ENCODE measurements at places on chromosomes 11 and 22.

- DNase-seq = no peak
These were observed 27.6 kb upstream of the SIK2 start for GRCh38 chr11:111574373-111575225.

- DNase-seq = peak; percentile 50
These were observed 77.3 kb downstream of the SCN3B start for GRCh38 chr11:123577081-123577598.

DNA sequence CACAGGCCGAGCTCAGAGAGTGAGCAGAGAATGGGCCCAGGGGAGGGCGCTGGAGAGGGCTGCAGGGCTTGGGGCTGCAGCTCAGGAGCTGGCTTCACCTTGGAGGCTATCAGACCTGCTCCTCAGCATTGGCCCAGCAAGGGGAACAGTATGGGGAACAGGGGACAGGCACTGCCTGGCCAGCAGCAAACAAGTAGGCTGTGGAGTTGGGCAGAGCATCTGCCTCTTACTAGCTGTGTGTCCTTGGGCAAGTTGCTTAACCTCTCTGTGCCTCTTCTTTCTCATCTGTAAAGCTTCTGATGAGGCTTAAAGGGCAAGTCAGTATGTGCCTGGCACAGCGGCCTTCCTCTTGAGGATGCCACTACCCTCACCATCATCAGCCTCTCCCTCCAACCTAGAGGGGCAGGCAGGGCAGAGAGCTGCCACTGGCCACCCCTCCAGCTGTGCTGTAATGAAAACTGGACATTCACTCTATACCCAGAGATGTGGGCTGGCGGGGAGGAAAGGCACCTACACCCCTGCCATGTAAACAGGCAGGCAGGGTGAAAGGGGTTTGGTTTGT, 7.5 kb upstream of the CDKN1C start:
- DNase-seq = no peak

- no peak for DNase-seq
These were observed 6.6 kb downstream of the HOATZ start for GRCh38 chr11:111521135-111521534.

GRCh38 chr11:13126430-13126829, 117.3 kb downstream of the RASSF10 start:
- DNase-seq = no peak

DNA sequence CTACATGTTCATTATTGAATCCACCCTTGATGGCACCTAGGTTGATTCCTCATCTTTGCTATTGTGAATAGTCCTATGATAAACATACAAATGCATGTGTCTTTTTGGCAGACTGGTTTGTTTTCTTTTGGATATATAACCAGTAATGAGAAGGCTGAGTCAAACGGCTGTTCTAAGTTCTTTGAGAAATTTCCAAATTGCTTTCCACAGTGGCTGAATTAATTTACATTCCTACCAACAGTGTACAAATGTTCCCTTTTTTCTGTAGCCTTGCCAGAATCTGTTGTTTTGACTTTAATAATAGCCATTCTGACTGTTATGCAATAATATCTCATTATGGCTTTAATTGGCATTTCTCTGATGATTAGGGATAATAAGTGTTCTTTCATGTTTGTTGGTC, 184.9 kb downstream of the CASP12 start:
- DNase-seq = no peak

- DNase-seq = no peak
These were observed 166.8 kb downstream of the TEAD1 start for GRCh38 chr11:12840871-12841660.

DNA sequence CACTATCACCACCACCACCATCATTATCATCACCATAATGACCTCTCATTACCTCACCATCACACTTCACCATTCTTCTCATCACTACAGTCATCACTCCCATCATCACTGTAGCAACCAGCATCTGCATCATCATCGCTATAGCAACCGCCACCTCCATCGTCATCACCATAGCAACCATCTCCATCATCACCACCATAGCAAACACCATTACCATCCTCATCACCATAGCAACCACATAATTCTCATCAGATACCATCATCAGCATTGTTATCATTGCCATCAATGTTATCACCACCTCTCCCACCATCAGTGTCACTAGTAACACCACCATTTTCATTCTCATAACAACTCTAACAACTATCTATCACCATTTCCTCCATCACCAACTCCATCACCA, 23.1 kb upstream of the CD82 start:
- DNase-seq = no peak

DNA sequence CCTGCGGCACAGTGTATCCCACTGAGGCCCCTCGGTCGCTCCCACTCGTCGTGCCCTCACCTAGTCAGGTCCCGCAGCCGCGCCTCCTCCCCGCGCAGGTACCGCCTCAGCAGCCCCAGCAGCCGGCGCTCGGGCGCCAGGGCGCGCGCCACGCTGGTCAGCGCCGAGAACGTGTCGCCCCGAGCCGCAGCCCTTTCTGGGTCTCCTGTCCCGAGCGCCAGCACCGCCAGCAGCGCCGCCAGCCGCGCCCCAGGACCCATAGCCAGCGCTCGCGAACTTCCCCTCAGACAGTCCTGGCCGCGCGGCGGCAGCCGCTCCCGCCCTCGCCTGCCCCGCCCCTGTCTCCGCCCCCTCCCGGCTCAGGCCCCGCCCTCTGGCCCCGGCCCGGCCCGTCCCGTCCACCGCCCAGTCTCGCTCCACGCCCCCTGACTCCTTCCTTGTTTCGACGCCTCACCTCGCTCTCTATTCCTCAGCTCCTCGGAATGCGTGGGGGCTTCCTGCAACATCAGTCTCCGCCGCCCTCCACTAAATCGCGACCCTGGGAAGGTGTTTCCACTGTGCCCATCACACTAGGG, at the start of gene P4HA3:
Gene P4HA3, minus strand, starts transcription at position 289 of the 575 bp plus-strand sequence. Its CDS starts 29 bp downstream, at position 260.
- peak; percentile 16 for DNase-seq

- DNase-seq = no peak
These were observed 174.5 kb upstream of the NTM start for GRCh38 chr11:131195661-131196517.

- DNase-seq = no peak
These were observed 4.9 kb downstream of the OR10A3 start for GRCh38 chr11:7936615-7937014.

DNA sequence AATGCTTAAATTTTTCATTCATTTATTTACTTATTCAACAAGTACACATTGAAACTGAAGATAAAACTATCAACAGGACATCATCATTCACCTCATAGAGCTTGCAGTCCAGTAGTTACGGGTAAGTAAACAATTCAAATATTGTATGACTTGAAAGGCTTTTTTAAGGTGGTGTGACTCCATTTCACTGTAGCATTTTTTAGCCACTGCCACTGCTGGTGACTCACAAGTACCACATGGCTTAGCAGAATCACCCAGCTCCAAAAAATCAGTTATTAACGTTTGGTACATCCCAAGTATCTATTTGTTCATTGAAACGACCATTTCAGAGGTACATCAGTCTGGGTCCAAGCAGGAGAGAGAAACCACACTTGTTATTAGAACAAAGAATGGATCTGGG, 427.9 kb upstream of the DDI1 start:
- no peak for DNase-seq

DNA sequence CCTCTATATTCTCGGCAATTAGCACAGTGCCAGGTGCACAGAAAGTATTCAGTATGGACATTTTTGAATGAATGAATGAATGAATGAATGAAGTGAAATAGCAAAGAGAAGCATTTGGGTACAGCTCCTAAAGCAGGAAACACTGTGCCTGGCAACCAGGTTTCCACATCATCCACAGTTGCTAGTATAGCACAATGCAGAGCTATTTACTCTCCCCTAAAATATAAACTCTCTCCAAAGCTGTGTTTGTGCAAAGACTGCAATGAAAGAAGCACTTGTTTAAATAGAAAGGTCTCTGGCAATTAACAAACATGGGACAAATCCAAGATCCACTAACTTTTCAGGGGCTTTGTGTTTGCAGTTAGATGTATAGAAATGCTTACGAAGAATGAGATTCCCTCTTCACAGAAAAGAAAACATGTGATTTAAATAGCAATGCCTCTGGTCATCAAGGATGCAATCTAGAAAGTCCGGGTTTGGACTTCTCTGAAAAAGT, 103.0 kb upstream of the OPCML start:
- DNase-seq = no peak

- DNase-seq = no peak
These were observed 23.7 kb upstream of the SLC36A4 start for GRCh38 chr11:93221539-93221938.

- no peak for DNase-seq
These were observed 190.7 kb upstream of the NCAM1 start for GRCh38 chr11:112770487-112770886.

- DNase-seq = no peak
These were observed 7.8 kb downstream of the KCNE3 start for GRCh38 chr11:74459584-74459983.

DNA sequence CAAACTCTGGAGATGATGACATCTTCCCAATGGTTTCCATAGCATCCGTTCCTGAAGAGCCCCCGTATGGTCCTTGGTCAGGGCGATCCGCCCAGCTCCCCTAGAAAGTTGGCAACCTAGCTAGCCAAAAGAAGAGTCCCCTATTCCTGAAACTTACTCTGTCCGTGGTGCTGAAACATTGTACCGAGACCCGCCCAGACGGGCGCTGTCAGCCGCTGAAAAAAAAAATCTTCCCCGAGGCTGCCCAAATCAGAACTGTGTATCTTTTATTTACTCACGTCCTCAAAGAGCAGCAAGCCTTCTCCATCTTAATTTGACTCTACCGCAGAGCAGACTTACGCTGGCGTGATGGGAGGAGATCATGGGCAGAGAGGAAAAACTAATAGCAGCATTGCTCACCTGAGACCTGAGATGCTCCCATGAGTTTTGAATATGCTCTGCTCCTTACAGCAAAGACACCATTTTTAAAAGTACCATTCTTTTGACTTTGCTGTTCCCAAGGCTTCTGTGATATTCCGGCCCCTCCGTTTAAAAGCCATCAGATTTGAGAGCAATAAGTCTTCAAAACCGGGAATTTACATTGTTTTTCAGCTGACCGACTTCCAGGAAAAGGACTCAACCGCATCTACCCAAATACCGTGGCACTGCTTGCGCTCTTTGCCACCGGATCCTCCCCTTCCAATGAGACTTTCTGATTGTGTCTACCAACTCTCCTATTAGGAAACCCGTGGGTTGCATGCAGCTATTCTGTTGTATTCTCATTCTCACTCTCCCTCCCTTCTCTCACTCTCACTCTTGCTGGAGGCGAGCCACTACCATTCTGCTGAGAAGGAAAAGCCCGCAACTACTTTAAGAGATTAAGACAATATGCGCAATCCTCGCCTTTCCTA, at the start of gene SLC17A6:
Gene SLC17A6, plus strand, starts transcription at position 786 of the 890 bp plus-strand sequence. CDS start 153 bp downstream, outside the sequence.
- peak; percentile 42 for DNase-seq

GRCh38 chr11:69881467-69882269, 62.5 kb upstream of the FGF3 start:
- DNase-seq = no peak

DNA sequence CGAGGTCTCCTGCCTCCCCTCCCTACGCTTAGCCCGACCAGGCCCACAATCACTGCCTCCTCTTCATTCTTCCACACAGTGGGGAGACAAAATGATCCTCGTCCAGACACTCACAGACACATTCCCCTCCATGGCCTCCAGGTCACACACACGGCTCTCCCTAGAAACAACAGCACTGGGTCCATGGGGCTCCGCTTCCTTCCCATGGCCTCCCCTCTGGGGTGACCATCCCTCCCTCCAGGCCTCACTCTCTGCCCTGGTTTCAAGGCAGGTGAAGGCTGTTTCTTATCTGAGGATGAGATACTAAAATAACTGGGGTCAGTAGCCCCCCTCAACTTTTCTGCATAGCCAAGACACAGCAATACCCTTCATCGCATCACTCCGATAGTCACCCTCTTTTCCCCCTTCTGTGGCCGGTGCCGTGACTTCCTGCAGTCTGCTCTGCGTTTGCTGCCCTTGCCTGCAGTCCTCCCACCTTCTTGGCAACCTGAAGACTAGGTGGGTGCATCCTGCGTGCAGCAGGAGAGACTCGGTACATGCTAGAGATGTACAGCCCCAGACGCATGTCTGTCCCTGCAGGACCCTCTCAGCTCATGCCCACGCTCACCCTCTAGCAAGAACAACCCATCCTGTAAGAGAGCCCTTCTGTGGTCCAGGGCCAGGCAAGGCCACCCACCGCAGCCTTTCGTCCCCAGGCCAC, 55.8 kb downstream of the CD6 start:
- no peak for DNase-seq

DNA sequence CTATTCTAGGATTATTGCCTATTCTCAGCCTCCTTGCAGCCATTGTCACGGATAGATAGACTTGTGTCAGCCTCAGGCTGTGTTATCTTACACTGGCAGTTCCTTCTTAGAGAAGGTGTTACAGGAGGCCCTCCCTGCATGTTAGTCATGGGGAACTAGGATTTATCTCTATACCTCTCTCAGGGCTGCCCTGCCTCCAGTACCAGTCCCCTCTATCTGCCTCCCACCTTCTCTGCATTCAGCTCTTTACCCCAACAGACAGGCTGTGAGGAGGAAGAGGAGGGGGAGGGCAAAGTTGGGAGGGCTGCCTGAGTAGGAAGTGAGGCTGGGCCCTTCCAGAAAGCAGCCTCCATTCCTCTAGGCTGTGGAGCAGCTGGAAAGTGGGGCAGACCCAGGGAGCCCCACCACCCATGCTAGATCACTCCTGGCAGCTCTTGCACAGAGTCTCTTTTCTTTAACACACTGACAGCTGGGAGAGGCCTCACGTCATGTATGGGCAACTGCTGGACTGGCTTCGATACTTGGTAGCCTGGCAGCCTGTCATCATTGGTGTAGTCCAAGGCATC, 2.9 kb upstream of the IL18BP start:
- no peak for DNase-seq

Data from NT2/D1 (cell line).